ENCODE measurements at places on chromosomes 5 and 9. TPM values are rescaled to one million over a fixed set of nuclear protein-coding genes. Genes with fewer than 3 reads are reported as not detected.

DNA sequence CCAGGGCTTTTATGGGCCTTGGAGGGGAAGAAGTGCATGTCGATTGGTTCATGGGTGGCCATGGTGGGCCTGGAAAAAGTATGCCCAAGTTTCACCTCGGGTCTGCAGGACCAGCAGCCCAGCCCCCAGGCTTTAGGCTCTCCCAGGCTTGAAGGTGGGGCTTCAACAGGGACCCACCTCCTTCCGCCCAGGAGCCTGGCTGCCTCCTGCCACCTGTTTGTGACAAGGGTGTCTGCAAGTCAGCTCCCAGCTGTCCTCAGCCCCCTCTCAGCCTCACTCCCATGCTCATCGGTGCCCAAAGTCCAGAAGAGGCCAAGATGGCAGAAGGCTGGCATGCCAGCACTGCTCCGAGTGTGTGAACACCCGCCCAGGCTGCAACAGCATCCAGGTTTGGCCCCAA is 1063.2 kb upstream of the ACO1 start:
- DNase-seq = no peak

- DNase-seq = no peak
These were observed 17.7 kb downstream of the MLLT3 start for GRCh38 chr9:20604562-20604961.

DNA sequence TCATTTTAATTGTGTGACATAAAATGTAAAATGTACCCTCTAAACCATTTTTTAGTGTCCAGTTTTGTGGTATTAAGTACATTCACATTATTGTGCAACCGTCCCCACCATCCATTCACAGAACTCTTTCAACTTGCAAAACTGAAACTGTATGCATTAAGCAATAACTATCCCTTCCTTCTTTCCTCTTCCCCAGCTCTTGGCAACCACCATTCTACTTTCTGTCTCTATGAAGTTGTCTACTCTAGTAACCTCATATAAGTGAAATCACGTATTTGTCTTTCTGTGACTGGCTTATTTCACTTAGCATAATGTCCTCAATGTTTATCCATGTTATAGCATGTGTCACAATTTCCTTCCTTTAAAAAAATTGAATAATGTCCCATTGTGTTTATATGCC is 142.4 kb downstream of the C9orf152 start:
- no peak for DNase-seq

DNA sequence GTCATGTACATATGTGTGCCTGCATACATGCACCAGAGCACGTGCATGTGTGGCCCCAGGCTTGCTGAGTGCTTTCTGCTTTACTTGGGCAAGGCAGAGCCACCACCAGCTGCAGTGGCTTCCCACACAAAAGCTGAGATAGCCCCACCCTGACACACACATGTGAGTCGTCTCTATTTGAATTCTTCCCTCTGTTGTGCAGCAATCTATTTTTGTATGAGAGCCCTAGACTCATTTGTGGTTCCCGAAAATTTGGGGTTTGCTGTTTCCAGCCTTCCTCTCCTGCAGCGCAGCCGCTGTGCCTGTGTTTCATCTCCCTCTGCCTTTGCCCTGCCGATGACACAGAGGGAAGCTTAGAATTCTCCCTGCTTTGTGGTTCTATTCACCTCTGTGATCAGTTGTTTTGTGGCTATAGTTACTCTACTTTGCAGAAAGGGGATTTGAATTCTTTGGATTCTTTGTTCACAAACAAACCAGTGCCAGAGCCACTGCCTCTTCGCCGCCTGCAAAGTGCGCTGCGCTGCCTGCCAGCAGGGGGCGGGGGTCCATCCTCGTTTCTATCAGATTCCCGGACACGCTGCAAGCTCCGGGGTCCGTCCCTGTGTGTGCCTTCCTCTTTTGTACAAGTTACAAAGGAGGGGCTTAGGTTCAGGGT is 95.8 kb upstream of the DAP start:
- DNase-seq = no peak

Gene ACOT12
- total RNA-seq = not detected

Gene CREBRF
- 2.7 TPM for total RNA-seq

Gene NEUROG1
- not detected for total RNA-seq

DNA sequence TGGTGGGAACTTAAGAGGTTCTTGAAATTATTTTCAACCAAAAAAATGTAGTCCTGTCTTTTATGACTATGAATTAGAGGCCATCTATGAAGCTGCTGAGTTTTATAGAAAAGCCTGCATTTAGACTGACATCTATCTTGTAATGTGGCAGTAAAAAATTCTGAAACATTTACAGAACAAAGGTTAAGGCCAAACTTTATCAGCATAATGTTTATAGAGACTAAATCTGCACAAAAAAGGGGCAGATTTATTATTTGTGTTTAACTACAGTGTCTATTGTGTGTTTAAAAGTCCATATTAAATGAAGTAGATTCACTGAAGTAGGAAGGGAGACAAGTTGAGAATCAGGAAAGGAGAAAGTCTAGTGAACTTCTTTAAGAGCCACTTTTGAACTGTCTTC is 37.3 kb upstream of the ANKRD34B start:
- no peak for DNase-seq

GRCh38 chr5:87898574-87898973 is 370.1 kb downstream of the TMEM161B start:
- DNase-seq = no peak

Gene RANBP17
- 0.61 TPM for total RNA-seq

GRCh38 chr9:38075272-38075671 is 6.2 kb upstream of the SHB start:
- DNase-seq = no peak

GRCh38 chr5:128436749-128437188 is 101.3 kb downstream of the FBN2 start:
- DNase-seq = no peak

Gene DPH7
- total RNA-seq = 20.9 TPM

Gene ELOVL7
- 9.8 TPM for total RNA-seq

- no peak for DNase-seq
These were observed 50.8 kb downstream of the ITGA1 start for GRCh38 chr5:52838326-52839015.

- no peak for DNase-seq
These were observed 492.2 kb upstream of the ARRDC3 start for GRCh38 chr5:91875196-91875779.

All from esophagus squamous epithelium (tissue), 5 donors.